OCI-M1 (cell line): ENCODE measurements at places on chromosomes 4 and X.

DNA sequence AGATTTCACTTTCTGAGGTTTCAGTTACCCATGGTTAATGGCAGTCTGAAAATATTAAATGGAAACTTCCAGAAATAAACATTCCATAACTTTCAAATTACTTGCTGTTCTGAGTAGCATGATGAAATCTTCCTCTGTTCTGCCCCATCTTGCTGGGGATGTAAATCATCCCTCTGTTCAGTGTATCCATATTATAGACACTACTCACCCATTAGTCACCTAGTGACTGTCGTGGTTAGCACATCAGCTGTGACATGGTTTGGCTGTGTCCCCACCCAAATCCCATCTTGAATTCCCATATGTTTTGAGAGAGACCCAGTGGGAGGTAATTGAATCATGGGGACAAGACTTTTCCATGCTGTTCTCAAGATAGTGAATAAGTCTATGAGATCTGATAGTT, 125.5 kb upstream of the GIMD1 start:
- DNase-seq = no peak

GRCh38 chrX:120791013-120791643, 84.5 kb downstream of the CT47B1 start:
- DNase-seq = peak; percentile 8

- DNase-seq = no peak
These were observed 15.3 kb downstream of the TCEAL1 start for GRCh38 chrX:103644125-103644524.

DNA sequence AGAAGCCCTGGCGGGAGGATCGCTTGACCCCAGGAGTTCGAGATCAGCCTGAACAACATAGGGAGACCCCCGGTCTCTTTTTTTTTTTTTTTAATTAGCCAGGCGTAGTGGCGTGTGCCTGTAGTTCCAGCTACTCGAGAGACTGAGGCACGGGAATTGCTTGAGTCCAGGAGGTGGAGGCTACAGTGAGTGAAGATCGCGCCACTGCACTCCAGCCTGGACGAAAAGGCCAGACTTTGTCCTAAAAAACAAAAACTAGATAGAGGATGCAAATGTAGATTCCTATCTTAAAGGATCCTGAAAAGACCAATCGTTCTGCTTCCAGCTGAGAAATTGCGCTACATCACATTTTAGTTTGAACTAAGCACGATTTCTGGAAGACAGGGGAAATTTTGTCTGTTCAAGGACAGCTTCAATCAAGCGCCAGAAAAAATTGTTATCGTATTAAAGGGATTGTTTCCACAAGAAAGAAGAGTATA, 627 bp upstream of the HSD17B11 start:
- DNase-seq = no peak

GRCh38 chr4:164952551-164952950, 24.9 kb downstream of the TRIM61 start:
- no peak for DNase-seq

- DNase-seq = no peak
These were observed 177.5 kb downstream of the ENOX2 start for GRCh38 chrX:130725519-130725918.

GRCh38 chr4:132417220-132417619, 731.9 kb upstream of the PCDH10 start:
- peak; percentile 41 for DNase-seq

DNA sequence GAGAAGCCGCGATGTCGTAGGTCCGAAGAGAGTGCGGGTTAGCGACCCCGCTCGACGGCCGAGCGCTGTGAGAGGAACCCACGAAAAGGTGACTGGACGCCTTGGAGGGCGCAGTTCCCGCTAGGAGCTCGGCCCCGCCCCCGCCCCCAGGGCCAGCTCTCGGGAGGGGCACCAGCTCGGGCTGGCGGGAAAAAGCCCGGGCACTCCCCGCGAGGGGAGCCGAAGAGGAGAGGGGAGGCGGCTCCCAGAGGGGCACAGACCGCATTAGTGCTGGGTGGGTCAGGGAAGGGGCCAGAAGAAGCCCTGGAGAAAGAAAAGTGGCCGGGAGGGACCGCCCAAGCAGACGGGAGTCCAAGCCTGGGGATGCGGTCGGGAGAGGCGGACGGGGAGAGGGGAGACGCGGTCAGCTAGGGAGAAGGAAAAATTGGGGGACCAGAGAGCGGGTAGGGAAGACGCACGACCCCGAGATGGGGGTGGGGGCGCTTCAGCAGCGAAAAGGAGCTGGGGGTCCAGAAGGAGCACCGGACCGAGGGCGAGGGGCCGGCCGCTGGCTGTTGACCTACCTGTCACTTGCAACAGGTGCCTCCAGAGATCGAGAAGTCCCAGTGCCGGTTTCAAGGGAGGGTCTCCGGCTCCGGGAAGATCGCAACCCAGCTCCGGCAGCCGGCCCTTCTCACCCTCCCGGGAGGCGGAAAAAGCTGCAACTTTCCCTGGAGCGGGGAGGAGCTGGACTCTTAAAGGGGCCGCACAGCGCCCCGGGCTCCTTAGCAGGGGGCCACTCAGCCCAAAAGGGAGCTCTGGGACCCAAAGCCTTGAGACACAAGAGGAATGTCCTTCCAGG, at the start of gene SYTL4:
TSS of gene SYTL4 (minus strand) at position 681 of the 841 bp plus-strand sequence. CDS start 30,084 bp downstream, outside the sequence.
- DNase-seq = peak; percentile 58

DNA sequence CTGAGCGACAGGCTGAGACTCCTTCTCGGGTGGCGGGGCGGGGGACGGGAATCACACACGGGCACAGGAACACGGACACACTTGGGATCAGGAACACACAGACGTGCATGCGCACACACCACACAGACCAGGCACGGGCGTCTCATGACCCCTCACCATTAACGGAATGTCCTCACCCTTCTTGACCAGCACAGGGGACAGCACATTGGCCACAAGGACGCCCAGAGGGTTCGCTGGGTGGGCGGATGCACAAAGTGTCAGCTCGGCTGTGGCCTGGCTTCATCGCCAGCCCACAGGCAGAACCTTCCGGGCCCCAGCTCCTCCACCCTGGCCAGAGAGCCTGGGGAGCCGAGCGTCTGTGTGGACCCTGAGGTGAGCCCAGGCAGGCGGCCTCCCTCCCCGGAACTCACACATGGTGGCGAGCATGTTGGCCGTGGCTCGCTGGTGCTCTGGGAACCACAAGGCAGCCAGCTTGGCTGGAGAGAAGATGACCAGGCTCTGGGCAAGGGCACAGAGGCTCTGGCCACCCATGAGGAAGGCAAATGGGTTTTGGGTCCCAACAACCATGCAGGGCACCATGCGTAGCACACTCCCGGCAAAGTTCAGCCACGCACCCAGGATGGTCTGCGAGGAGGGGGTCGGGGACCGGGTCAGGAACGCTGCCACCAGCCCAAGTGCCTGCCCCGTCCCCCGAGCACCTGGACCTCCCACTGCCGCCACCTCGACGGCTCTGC, 3.1 kb downstream of the SLC49A3 start:
- DNase-seq = no peak

GRCh38 chr4:22167201-22167600, 218.6 kb upstream of the KCNIP4 start:
- no peak for DNase-seq

DNA sequence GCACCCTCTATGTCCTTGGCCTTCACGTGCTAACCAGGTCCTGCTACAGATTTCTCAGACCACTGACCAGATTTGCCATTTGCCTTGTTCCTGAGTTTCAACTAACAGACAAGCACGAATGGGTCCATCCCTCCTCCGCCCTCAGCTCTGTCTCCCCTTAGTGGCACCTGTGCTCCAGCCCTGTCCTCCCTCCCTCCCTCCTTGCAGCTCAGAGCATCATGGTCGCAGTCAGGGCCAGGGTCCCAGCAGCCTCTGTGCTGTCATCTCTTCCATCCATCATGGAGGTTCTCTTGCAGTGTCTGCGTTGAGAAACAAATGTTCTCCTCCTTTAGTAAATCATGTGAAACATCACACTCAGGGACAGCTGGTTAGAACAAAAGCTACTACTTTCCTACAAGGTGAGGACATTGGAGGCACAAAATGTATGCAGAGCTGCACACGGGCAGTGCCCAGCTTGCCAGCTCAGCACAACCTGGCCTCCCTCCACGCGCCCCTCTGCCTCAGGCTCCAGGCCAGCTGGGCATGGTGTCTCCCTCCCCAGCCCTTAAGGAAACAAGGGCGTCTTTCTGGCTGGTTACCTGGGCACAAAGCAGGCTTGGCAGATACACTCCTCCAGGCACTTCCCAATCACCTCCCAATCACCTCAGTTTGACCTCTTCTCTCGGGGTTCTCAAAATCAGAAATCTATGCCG, 79.5 kb upstream of the ATP6AP2 start:
- no peak for DNase-seq

GRCh38 chr4:4948370-4948769, 70.9 kb downstream of the CYTL1 start:
- no peak for DNase-seq

GRCh38 chrX:50536955-50537354, 66.3 kb upstream of the DGKK start:
- DNase-seq = peak; percentile 48

DNA sequence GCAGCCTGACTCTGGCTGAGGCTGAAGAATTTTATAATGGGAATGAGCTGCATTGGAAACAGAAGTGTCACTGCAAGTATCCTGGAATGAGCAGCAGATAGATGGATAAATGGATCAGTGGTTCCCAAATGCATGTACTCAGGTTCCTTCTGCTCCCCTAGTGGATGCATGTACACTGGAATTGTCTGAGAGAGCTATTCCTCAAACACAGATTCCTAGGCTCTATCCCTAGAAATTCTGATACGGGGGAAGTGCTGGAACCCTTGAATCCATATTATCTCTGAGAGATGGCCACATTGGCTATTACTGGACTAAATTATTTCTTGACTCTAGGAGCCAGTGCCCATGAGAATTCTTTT, 64.8 kb downstream of the TMEM131L start:
- DNase-seq = no peak

- no peak for DNase-seq
These were observed 35.5 kb downstream of the NCAPG start for GRCh38 chr4:17846266-17846665.

GRCh38 chr4:92445127-92445526, 141.4 kb downstream of the GRID2 start:
- no peak for DNase-seq

DNA sequence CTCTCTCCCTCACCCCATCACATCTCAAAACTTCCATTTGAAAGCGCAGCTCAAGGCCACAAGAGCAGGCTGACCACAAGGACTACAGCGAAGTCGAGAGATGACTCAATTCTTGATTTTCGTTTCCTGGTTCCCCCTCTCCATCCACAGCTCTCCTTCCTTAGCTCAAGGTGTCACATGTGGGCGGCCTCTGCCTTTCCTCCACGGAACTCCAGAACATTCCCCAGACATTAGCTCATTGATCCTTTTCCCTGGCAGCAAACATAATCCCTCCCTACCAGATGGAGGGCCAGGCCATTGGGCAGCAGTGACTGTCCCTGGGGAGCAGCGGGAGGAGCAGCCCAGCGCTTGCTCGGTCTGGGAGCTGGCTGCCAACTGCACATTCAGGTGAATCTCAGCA, 56.3 kb downstream of the CCDC149 start:
- DNase-seq = no peak

GRCh38 chr4:87060957-87061356, 126.1 kb downstream of the AFF1 start:
- DNase-seq = no peak

- no peak for DNase-seq
These were observed 81.7 kb upstream of the CHRDL1 start for GRCh38 chrX:110877326-110877725.

- peak; percentile 47 for DNase-seq
These were observed 339.2 kb downstream of the TMA16 start for GRCh38 chr4:163833669-163834068.

DNA sequence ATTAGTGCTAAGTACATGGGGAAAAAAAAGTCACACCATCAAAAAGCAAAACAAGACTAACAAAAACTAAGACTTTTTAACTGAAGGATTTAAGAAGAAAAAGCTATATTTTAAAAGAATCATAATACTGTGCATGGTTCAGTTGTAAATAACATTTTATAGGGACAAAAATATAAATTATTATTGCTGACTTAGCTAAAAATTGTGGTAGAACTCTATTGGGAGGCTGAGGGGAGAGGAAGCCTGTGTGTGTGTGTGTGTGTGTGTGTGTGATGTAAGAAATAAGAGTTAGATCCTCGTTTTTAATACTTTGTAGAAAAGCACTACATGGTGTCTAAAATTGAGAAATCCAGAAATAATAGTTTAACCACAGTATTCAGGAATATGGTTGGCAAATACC, 1950.9 kb upstream of the TENM3 start:
- DNase-seq = no peak

DNA sequence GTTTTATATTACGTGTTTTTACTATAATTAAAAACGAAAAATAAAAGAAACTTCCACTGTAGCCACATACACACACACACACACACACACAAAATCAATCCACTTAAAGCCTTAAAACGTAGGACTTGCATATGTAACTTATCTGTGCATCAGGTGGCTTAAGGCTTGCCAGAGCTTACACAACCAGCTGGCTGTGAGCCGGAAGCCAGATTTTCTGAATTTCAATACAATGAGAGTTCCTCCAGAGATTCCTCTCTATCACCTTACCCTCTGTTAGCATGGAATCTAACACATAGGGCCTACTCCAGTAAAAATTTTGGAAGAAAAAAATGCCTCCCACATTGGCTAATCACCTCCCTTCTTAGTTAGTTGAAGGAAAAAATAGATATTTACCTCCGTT, 27.9 kb upstream of the SLITRK4 start:
- no peak for DNase-seq

GRCh38 chr4:121666091-121666679, 30.6 kb downstream of the ANXA5 start:
- no peak for DNase-seq

DNA sequence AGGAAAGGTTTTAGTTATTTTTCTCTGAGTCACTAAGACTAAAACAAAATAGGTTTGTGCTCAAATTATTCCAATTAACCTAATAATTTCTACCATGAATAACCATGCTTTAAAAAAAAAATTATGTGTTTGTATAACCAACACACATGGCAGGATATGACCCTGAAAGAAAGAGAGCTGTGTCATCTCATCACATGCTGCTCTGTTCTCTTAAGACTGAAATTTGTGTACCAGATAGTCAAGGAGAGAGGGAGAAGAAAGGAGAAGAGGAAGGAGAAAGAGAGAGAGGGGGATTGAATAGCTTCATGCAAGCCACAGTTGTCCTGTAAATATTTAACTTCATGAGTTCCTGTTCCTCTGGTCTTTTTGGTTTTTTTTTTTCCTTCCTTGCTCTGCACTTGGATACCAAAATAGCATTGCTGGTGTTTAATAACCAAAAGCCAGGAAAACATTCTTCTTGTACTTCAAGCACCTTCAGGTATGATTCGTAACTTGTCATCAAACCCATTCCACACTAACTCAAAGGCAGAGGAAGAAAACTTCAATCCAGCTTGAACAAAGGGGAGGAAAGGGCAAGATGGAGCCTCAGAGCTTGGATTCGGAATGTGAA, 6.4 kb upstream of the PROM1 start:
- no peak for DNase-seq

- DNase-seq = no peak
These were observed 420.5 kb downstream of the TLL1 start for GRCh38 chr4:166293556-166293955.
